Caco-2 (cell line): ENCODE measurements at places on chromosomes 6 and 20. TPM values are rescaled to one million over a fixed set of nuclear protein-coding genes. Genes with fewer than 3 reads are reported as not detected.
A peak's percentile ranks its signal among the peaks of the same experiment; 100 is the strongest.

GRCh38 chr20:53901497-53902096, 168.8 kb downstream of the BCAS1 start:
- no peaks in the 10 kb centered on the region for H3K27me3 ChIP-seq
- peaks cover 19% of the 10 kb centered on the region for H3K4me1 ChIP-seq
- H3K36me3 ChIP-seq, result no peaks in the 10 kb centered on the region
- DNase-seq, result no peak
- no peak overlapping the region for H3K4me3 ChIP-seq

- peaks cover 6% of the 10 kb centered on the region for H3K36me3 ChIP-seq
- H3K4me1 ChIP-seq, result peaks cover 21% of the 10 kb centered on the region
- H3K4me3 ChIP-seq, result no peak overlapping the region
- no peaks in the 10 kb centered on the region for H3K27me3 ChIP-seq
These were observed 4.4 kb downstream of the OSER1 start for GRCh38 chr20:44206132-44206531.

DNA sequence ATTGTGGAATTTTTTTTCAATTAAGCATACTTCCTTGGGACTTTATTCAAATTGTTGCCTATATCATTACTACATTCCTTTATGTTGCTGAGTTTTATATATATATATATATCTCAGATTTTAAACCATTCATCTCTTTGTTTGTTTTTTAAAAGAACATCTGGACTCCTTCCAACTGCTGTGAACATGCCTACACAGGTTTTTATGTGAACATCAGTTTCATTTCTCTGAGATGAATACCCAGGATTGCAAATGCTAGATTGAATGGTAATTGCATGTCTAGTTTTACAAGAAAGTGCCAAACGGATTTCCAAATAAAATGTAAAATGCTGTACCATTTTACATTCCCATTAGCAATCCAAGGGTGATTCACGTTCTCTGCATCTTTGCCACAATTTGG, 1289.3 kb downstream of the HACE1 start:
- no peak overlapping the region for H3K4me3 ChIP-seq
- no peaks in the 10 kb centered on the region for H3K36me3 ChIP-seq
- H3K27ac ChIP-seq, result no peak overlapping the region
- no peak for DNase-seq
- H3K4me1 ChIP-seq, result no peaks in the 10 kb centered on the region

- peaks cover 7% of the 10 kb centered on the region; the same call in 1 of the 2 replicates for H3K4me1 ChIP-seq
These were observed 96.8 kb downstream of the PSMB1 start for GRCh38 chr6:170456334-170456733.

Gene LRRC1
- total RNA-seq, result 60.8 and 66.1 TPM in 2 replicates

- H3K4me1 ChIP-seq, result peaks cover 56% of the 10 kb centered on the region
- no peak overlapping the region for H3K4me3 ChIP-seq
- H3K27me3 ChIP-seq, result no peaks in the 10 kb centered on the region
- DNase-seq, result peak; percentile 64
- no peaks in the 10 kb centered on the region for H3K36me3 ChIP-seq
These were observed 191.3 kb upstream of the FOXA2 start for GRCh38 chr20:22775671-22776139.

- no peak overlapping the region for H3K4me3 ChIP-seq
- H3K27ac ChIP-seq, result peak overlapping the region; percentile 7
- no peaks in the 10 kb centered on the region for H3K36me3 ChIP-seq
- DNase-seq, result no peak
These were observed 507.5 kb upstream of the SULF2 start for GRCh38 chr20:48292806-48293205.

DNA sequence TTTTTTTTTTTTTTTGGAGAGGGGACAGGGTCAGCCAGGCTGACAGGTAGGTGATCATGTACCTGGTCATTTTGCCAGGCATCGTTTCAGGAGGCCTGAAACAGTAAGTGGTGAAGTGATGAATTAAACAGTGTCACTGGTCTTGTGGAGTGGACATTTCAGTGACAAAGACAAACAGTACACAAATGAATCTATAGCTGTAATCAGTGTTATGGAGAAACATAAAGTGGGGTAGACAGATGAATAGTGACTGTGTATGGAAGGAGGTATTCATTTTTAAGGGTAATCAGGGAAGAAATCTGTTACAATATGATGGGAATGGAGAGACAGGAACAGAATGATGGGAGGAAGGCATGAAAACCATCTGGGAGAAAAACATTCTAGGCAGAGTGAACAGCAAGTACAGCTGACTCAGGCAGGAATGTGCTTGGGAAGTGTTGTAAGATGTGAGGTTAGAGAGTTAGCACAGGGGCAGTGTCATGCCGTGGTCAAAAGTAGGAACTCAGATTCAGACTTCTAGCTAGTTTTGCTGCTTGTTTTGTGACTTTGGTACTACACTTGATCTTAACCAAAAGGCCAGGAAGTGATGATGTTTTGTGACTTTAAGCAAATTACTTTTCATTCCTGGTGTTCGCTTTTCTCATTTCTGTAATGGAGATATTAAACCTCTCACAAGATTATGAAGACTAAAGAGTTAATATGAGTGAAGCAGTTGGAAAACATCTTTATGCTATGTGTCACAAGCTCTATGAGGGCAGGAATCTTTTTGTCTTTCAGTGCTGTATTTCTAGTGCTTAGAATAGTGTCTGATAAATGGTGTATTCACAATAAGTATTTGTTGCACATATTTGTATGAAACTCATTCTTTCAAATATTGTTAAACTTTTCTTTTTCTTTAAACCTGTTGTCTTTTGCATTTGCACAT, 43.4 kb downstream of the QKI start:
- H3K4me1 ChIP-seq, result no peaks in the 10 kb centered on the region; the same call in 1 of the 2 replicates
- no peak for DNase-seq
- H3K27me3 ChIP-seq, result no peaks in the 10 kb centered on the region
- H3K36me3 ChIP-seq, result no peaks in the 10 kb centered on the region; the same call in 1 of the 2 replicates
- peak overlapping the region; percentile 24 for H3K27ac ChIP-seq
- no peak overlapping the region for H3K4me3 ChIP-seq

GRCh38 chr6:73704260-73704659, 8.3 kb downstream of the CD109 start:
- DNase-seq, result peak; percentile 56
- H3K27me3 ChIP-seq, result no peaks in the 10 kb centered on the region
- no peaks in the 10 kb centered on the region for H3K4me1 ChIP-seq
- no peaks in the 10 kb centered on the region for H3K36me3 ChIP-seq

Gene SLC32A1
- not detected in 2 replicates for total RNA-seq

Gene TNXB
- 2.7 and 3.9 TPM in 2 replicates for total RNA-seq
